ENCODE measurements at places on chromosomes 2 and 18.

DNA sequence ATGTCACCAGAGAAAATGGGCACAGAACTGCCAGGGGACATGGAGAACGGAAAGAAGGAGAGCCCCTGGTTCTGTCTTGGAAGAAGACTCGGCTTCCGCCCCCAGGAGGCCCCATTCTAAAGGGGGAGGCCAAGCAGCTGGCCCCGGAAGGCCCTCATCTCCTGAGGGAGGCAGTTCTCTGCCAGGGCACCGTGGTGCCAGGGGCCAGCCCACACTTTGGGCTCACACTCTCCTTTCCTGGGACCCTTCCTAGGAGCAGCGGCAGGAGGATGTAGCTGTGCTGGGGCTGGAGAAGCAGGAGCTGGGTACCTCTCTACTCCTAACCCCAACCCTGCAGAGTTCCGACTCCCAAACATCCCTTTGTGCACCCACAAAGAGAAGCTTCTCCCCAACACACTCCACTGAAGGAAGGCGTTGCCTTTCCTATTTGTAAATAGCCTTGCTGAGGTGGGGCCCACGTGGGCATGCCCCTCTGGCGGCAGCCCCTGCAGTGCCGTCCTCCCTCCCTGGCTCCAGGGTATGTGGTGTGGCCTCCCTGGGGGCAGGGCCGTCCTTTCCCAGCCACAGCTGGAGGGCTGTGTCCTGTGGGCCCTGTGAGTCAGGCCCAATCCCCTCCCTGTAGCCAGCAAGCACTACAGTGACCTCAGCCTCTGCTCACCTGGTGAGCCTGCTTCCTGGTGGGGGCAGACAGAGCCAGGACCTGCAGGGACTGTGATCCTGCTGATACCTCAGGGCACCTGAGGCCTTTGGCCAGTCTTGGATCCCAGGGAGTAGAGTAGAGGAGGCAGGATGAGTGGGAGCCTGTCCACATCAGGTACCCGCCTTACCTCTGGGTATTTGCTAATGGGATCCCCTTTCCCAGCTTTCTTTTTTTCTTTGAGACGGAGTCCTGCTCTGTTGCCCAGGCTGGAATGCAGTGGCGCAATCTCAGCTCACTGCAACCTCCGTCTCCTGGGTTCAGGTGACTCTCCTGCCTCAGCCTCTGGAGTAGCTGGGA, 26.6 kb downstream of the ZFP36L2 start:
- peak; percentile 2 for DNase-seq

DNA sequence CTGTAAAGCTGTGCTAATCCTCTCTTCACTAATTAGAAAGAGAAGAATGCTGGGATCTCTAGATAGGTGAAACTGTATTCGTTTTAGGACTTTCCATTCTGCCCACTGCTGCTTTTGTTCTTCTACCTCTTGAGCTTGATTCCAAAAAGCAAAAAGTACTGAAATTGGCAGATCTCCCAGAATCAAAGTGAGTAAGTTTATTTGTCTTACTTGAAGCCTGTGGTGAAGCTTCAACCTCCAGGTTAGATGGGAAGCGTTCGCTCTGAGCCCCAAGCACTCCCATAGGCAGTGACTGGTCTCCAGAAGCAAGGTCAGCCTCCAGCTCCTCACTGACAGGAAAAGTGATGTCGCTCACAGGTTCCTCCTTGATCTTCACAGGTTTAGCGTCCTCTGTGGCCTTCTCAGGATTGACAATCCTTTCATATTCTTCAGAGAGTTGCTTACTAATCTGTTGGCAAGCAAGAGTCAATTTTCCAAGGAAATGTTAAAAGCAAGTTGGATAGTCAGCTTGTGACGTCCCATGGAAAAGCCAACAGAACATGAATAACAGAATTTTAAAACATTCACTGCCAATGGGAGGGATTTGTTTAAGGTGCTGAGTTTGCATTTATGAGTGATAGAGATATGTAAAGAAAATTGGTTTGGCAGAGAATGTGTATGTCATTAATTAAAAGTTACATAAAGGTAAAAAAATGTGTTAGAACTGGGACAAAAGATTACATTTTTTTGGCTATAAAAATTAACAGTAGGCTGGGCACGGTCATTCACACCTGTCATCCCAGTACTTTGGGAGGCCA, 8.1 kb downstream of the SUPT7L start:
- no peak for DNase-seq

GRCh38 chr2:1493431-1494126, 80.3 kb downstream of the TPO start:
- no peak for DNase-seq

DNA sequence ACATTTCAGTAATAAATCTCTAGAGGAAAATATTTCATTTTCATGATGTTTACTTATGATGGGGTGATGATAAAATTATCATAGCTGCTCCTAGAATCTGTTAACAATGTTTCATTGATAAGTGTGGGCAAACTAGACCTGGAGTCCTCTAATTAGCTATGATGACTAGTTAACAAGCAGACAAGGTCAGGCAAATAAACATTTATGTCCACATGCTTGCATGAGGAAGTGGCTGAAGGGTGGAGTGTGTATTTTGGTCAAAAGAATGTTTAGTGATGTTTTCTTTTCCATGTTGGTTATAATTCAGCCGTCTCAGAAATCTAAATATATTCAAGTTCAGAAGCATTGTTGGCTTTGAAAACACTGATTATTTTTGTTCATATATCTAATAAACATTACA, 99.9 kb upstream of the FN1 start:
- DNase-seq, result no peak

DNA sequence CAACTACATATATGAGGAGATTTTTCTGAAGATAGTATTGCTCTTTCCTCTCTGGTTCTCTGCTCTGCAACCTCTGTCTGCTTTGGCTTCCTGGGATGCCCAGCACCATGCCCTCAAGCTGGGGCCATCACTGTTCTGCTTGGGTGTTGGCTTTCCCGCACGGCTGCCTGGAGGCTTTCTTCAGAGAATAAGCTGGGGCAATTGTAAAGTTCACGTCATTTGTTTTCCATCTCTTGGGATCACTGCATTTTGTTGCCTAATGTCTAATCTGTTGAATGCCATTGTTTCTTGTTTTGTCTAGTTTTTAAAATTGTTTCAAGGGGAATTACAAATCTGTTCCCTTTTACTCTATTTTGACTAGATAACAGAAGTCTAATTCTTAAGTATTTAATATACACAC, 437.3 kb upstream of the NRP2 start:
- no peak for DNase-seq

DNA sequence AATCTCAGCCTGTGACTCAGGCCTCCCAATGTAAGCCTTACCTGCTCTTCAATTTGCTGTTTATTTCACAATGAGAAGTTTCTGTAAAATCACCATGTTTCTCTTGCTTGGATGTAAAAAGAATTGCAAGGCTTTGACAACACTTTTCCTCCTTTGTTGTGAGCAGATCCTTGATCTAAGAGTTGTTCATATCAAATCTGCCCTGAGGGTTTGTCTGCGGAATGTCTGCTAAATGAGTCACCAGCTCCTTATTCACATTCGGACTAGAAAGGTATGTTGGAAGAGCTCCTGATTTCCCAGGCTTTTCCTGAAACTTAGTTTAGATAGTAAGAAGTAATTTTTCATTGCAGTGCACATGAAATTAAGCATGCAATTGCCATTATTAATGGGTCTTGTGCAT, 268.2 kb upstream of the TCF4 start:
- DNase-seq, result no peak

DNA sequence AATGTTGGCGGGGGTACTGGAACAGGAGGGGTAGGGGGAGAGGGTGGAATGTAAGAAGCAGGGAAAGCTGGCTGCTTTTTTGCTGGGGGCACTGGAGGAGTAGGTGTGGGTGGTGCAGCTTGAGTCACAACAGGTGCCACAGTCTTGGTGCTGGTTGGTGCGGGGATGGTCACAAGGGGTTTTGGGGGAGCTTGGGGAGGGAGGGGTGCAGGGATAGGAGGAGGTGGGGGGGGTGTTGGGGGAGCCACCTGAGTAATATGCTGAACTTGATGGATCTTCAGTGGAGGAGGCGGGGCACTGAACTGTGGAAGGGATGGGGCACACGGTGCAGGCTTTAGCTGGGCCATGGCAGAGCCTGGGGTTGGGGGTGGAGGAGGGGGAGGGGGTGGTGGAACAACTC, 94.4 kb downstream of the RAPH1 start:
- DNase-seq, result no peak

DNA sequence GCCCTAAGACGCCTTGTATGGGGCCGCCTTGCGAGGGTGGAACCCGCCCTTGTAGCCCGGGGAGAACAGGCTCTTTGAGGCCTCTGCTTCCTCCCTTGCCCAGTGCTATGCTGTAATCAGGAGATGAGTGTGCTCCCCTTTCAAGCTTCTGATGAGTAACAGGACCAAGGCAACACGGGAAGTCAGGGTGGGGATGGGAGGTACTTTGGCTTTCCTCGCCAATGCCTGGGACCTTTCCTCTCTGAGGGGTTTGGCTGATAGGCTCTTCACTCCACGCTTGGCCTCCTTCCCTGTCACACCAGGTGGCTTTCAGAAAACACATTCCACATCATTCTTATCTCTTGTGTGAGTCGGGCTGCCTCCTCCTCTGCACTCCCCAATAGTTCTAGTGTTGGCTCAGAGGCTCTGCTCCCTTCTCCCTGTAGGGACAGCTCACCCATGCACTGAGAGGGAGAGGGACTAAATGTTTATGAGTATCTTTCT, 223.7 kb upstream of the TRIB2 start:
- DNase-seq, result peak; percentile 10

GRCh38 chr2:144942516-144943256, 422.8 kb upstream of the ZEB2 start:
- DNase-seq, result no peak

DNA sequence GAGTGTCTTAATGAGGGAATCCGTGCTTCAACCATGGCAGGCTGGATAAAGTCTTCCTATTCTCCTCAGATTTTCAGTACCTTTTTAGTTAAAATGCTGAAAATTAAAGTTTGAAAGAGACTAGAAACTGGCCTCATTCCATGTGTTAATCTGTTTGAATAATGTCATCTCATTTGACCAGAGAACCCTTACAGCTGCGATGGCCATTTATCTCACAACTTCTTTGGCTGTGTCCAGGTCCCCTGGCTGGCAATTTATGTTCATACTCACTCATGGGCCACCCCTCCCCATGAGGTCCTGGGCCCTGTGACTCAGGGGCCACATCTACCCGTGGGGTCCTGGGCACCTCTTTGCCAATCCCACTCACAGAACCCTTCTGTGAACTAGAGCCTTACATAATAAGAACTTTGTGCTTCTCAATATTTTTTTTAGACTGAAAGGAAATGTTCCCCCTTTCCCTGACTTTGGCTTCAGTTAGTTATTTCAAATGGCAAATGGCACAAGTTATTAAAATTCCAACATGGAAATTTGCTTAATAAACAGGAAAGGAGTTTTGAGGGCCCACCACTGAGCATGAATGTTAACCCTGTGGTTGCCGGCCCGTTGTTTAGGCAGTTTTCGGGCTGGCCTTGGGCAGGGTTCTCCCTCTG, 134.6 kb downstream of the UXS1 start:
- DNase-seq, result no peak

GRCh38 chr18:72762515-72763122, 105.2 kb downstream of the NETO1 start:
- peak; percentile 80 for DNase-seq

DNA sequence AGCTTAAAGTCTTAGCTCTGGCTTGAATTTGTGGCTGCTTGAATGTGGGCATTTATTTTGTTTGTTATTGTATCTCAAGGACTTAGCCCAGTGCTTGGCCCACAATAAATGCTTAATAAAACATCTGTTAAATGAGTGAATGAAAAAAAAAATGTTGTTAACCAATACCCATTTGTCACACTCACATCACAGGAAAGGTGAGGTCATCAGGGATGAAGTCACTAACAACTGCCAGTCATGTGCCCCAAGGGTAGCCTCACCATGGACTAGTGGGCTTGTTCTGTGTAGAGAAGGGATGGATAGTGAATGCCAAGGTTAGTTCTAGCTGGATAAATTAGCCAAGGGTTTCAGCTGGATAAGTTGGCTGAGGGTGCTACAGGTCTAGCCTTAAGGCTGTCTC, 3.0 kb downstream of the NRBP1 start:
- DNase-seq, result peak; percentile 14

- no peak for DNase-seq
Measured at GRCh38 chr2:11389551-11390398, 45.3 kb upstream of the ROCK2 start.

DNA sequence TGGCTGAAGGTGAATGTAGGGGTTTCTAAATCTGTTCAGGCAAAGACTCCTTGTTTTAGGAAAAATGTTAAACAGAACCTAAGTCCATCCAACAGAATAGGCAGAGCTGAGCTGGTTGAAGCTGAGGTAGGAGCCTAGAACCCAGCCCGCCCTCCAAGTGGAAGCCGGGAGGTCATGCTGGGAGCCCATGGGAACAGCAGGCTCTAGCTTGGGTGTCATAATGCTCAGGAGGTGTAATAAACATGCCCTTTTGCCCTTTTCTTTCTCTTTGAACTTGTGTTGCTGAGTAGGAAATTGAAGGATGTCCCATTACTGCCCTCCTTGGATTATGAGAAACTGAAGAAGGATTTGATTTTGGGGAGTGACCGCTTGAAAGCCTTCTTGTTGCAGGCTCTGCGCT, 60.3 kb downstream of the ARMC9 start:
- DNase-seq, result no peak

GRCh38 chr2:120797421-120798221, 62.0 kb downstream of the GLI2 start:
- no peak for DNase-seq

GRCh38 chr18:45518311-45519155, 96.7 kb upstream of the SLC14A2 start:
- DNase-seq, result no peak

DNA sequence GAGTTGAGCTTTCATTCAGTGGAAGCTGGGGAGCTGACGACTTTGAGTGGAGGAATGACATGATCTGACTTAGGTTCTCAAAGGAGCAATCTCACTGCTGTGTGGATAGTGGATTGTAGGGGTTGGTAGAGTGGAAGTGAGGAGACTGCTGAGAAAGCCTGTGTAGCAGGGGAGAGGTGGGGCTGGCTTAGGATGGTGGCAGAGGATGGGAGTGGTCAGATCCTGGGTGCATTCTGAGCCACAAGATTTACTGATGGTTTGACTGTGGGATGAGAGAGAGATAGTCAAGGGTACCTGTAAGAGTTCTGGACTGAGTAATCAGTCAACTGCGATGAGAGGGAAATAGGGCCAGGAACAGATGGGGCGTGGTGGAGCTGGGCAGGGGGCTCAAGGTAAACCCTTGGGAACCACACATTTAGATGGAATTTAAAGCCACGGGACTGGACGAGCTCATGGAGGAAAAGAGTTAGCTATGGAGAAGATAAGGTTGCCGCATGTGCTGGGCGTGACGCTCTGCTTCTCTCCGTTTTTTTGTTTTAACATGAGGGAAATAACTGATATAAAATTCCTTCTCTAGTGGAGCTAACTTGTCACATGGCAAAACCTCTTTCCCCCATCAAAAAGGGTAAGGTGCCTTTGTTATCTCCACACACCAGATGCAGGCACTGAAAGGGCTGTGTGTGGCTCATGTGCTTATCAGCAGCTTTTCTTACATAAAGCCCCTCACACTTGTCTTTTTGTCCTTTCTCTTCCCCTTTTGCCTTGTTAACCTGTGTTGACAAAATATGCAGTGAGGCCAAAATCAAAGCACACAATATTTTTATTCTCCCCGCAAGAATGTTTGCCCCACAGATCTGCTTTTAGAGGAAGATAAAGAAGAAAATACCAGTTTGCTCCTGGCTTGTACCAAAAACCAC, 379.8 kb downstream of the TSN start:
- peak; percentile 98 for DNase-seq
